ENCODE measurements at places on chromosomes 7 and 10.

DNA sequence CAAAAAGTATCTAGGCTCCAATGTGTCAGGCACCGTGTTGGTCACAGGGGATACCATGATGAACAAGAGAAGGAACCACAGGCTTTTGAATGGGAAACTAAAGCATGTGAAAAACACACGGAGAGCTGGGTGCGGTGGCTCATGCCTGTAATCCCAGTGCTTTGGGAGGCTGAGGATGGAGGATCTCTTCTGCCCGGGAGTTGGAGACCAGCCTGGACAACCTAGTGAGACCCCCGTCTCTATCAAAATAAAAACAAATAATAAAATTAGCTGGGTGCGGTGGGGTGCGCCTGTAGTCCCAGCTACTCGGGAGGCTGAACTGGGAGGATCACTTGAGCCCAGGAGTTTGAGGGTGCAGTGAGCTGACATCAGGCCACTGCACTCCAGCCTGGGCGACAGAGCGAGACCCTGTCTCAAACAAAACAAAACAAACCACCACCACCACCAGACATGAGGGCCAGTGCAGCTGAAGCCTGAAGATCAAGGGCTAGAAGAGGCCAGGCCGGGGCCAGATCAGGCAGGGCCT, 611 bp upstream of the COPS6 start:
- no peak for DNase-seq

DNA sequence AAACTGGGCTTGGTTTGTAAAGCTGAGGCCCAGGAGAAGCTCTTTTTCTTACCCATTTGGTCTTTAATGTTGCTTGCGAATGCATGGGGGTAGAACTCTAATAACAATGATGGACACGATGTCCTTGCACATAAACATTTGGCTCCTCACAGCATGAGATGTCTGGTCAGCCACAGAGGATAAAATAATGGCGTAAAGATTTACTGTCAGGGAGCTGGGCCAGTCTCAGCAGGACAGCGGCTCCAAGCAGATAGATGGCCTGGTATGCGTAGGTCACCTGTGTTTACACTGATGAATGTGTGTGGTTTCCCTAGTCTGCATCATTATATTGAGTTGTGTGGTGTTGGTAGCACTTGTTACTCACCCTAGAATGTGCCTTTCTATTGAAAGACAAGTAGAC, 537.4 kb downstream of the CNTNAP2 start:
- no peak for DNase-seq

DNA sequence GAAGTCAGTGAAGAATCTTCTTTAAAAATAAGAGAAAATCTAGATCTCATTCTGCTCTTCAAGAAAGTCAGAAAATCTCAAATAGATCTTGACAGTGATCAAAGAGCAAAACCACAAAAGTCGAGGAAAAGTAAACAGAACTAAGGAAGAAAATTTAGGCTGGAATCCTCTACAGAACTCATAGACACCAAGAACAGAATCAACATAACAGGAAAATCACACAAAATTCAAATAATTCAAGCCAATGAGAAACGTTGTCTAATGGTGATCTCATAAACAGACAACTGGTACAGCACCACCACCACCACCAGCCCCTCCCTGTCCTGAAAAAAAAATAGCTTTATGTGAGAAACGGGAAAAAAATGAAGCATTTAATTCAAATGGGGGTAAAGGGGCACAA, 6.9 kb downstream of the ITGB1 start:
- DNase-seq: no peak

- peak; percentile 62 for DNase-seq
These were observed 103.3 kb downstream of the GRB10 start for GRCh38 chr7:50679218-50680007.

DNA sequence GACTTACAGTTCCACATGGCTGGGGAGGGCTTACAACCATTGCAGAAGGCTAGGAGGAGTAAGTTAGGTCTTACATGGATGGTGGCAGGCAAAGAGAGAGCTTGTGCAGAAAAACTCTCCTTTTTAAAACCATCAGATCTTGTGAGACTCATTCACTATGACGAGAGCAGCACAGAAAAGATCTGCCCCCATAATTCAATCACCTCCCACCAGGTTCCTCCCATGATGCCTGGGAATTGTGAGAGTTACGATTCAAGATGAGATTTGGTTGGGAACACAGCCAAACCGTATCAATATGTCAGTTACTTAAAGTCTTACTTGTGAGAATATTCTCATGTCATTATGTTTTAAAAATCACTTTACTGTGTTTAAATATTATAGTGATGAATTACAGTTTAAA, 481.9 kb downstream of the ARL4A start:
- DNase-seq: no peak

DNA sequence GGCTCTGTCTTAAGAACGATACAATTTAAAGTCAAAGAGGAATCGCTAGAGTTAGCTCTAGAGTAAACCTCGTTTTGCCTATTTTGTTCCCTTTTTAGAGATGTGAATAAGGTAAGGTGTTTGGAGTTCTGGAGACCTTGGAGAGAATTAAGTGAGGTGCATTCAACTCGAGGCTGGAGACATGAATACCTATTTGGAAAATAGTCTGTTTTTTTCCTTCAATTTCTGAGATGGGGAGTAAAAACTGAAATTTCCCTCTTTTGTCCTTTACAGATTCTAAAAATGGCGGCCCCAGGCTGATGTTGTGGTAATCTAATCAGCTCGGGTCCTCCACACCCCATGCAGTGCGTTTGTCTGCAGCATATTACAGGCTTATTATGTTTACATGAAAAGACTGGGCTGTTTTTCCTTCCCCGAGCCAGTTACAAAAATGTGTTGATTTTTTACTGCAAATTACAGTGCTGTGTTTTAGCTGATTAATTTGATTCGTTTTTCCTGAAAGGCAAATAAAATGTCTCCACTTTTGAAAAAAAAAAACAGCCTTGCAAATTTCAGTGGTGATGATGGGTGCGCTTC, 1.5 kb downstream of the KMT2E start:
- DNase-seq: no peak

GRCh38 chr10:77744245-77744644, 106.6 kb upstream of the KCNMA1 start:
- DNase-seq: no peak

GRCh38 chr10:97204826-97205679, 19.3 kb upstream of the SLIT1 start:
- DNase-seq: no peak

GRCh38 chr7:1458683-1459511, at the start of gene MICALL2:
Gene MICALL2 (minus strand): TSS chr7:1459470. CDS start chr7:1459326, 144 bp downstream.
- no peak for DNase-seq

- DNase-seq: no peak
These were observed 78.9 kb upstream of the NXPH1 start for GRCh38 chr7:8354503-8354902.

DNA sequence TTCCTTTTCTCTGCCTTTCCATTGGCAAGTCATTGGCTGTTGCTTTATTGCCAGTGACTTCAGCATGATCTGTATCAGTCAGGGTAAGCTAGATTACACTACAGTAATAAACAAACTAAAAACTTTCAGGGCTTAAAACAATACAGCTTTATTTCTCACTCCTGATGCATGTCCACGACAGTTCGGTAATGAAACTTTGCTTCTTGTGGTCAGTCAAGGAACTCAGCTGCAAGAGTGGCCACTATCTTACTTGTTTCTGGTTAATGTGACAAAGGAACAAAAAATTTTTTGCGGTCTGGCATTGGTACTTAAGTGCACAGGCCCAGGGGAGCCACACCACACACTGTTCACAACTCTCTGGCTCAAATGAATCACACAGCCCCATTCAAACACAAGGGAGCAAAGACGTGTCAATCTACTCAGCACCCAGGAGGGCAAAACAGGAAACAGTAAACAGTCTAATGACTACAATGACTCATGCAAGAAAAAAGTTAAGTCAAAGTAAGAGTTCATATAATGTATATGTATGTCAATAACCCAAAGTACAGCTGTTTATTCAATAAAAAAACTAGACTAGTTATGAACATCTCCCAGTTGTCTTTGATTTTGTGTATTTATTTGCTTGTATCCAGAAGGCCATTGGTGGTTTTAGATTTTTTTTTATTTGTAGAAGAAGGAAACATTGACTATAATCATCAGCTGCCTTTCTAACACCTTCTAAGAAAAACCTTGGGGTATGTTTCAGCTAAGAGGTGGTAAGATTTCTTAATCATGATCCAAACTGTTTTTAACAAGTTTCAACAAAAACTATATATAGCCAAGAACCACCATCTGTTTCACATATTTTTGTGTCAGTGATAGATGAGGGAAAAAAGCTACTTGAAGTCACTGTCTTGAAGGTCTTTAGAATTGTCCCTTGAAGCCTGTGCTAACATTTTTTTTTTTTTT, 134.4 kb upstream of the FAM3C start:
- DNase-seq: peak; percentile 97

GRCh38 chr7:112160771-112161150, 45.4 kb downstream of the DOCK4 start:
- no peak for DNase-seq

DNA sequence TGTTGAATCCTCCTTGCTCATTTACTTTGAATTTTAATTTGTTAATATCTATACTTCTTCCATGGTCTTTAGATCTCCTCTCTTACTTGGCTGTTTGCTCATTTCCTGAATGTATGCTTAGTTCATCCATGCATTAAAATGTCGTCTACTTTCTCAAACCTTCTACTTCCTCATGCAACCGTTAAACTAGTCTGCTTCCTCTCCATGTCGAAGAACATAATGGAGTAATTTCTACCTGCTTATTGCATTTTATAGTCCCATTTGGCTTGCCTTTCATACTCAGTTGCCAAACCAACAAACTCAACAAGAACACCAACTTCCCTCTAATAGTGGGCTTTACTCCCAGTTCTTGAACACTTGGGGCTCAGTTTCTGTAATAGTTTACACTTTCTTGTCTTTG, 43.8 kb upstream of the SEMA3D start:
- DNase-seq: no peak

DNA sequence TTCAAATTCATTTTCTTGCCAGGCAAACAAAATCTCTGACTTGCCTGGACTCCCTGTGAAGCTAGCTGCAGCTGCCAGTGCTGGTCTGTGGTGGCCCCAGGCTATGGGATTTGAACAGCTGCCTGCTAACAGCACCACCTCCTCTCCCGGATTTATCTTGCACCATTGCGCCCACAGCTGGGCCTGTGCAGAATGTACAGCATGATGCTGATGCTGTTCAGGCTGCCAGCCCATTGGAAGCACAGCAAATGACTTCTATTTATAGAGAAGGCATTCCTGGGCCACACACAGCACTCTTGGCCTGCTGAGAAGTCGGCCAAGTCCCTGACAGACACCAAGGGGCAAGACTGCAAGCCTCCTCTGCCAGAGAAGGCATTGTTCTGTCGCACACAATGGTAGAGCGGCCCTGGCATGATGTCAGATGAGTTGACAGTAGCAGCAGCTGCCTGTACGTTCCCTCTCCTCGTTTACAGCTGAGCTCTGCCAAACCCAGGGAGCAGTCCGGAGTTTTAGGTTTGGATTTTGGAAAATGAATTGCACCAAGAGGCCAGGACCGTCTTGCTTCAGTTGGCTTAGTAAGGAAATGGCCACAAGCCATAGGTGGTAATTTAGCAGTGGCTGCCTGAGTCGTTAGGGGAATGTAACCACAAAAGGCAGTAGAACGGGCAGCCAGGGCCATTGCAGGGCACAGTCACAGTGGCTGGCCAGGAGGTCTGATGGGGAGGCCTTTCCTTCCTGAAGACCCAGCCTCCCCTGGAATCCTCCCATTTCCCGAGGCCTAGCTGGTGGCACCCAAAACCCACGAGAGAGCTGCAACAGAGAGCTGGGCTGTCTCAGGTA, 38.5 kb downstream of the MTURN start:
- DNase-seq: no peak

- no peak for DNase-seq
These were observed 71.1 kb upstream of the EMX2 start for GRCh38 chr10:117471344-117471874.

- peak; percentile 21 for DNase-seq
These were observed 96.1 kb upstream of the ASAH2 start for GRCh38 chr10:50347394-50347802.

- DNase-seq: peak; percentile 77
These were observed 68.0 kb downstream of the PIP4K2A start for GRCh38 chr10:22646388-22646853.

DNA sequence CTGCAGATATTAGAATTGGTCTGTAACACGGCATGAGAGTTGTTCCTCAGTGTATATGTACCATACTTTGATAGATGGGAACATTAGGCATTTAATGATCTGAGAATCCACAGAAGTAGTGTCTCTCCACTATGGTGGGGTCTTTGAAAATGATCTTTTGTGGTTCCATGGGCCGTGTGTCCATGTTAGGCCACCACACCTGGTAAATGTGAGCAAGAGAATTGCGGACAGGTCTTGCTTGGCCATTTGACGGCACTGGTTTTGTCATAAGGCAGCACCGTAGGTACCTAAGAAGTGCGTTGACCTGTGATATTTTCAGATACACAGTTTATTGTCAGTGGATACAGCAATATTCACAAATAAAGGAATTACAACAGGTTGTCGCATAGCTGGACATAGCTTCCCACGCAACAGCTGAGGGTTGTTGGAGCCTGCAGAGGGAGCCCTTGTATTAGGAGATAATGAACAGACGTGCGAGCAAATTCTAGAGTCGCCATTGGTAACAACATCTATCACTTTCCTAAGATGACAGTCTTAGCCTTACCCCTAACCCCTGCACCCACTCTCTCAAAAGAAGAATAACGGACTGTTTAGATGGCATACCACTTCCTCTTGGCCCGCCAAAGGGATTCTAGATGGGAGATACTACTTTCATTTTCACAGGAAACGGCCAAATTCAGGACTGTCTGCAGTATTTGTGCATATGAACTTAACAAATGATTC, 111.4 kb downstream of the COL28A1 start:
- peak; percentile 45 for DNase-seq

DNA sequence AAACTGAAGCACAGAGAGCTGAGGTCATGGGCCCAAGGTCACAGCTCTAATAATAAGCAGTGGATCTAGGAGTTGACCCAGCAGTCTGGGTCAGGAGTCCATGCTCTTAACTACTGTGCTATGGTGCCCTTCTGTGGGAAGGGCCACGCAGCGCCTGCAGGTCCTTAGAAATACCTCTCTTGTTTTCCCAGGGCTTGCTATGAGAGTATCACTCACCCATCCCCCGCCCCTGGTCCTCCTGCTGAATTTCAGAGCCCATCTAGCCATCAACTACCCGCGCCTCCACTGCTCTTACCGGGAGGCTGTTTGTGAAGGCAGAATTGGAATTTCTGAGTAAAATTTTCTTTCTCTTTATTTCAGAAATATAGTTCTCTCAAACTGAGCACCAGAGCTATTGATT, 27.3 kb upstream of the CRHR2 start:
- no peak for DNase-seq

DNA sequence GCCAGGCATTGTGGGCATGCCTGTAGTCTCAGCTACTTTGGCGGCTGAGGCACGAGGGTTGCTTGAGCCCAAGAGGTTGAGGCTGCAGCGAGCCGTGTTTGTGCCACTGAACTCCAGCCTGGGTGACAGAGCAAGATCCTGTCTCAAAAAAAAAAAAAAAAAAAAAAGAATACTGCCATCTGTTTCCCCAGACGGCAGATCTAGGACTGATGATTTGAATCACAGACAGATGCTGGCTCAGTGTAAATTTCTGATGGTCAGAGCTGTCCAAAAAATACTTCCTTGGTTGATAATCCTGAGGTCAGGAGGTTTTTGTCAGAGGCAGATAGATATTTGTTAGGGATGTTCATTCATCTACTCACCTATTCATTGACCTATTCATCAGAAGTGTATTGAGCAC, 130.7 kb downstream of the REEP3 start:
- no peak for DNase-seq

All from activated CD4-positive, alpha-beta T cell treated with anti-CD3 and anti-CD28 coated beads, Interleukin-2, Interleukin-4, amounts not matched to agents 100 ng/mL and 50 ng/mL, durations not matched to agents 16 hours and 8 hours (primary cell).